T-helper 9 cell (primary cell): ENCODE measurements at places on chromosomes 5 and 9.

DNA sequence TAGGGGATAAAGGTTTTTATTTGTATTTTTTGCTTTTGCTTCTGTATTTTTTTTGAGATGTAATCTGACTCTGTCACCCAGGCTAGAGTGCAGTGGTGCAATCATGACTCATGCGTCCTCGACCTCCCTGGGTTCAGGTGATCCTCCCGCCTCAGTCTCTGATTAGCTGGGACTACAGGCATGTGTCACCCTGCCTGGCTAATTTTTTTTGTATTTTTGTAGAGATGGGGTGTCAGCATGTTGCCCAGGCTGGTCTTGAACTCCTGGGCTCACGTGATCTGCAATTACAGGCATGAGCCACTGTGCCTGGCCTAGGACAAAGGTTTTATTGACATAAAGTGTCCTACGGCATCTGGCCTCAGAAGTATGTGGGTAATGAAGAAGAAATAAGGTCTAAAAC lies 297.1 kb upstream of the C9orf72 start:
- DNase-seq = no peak

GRCh38 chr9:27584931-27585330 lies 11.7 kb upstream of the C9orf72 start:
- DNase-seq = no peak

- DNase-seq = no peak
These were observed 406.0 kb upstream of the PIK3R1 start for GRCh38 chr5:67809589-67809988.

GRCh38 chr9:133477992-133478850 lies 678 bp downstream of the SLC2A6 start:
- DNase-seq = no peak

DNA sequence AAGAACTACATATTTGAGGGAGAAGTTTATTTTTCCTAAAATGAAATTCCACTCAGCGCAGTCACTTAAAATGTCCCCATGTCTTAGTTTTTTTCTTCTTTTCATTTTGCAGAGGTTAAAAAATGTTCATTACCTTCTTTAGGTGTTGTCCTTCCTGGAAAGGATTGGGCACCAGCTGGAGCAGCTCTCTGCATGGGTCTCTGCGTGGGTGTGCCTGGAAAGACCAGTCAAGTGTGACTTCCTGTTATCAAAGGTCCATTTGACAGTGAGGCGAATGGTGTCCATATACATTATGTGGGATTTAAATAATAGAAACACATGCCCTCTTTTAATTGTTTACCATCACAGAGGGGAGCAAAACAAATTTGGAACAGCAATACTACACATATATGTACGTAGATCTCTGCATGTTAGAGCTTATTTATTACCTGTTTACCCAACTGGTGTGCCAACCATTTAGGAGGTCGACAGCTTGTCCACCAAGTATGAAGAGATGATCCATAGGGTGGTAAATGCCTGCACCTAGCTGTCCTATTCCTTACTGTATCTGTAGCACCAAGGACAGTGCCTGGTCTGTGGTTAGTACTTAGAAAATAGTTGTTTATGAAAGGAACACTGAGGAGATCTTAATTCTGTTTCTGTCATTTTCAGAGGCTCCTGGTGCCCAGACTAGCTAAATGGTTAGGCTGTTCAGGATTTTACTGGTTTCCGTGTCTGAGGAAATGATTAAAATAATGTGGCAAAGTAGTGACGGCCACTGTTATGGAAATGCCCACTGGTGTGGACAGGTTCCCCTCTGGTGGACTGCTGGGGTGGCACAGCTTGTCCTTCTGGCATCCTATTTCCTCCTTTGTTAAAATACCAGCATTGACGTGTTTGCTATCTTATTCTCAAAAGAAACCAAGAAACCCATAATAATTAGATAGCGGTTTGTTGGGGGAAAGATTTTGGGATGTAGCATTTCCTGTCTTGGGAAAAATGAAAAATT lies 200.4 kb downstream of the MAST4 start:
- no peak for DNase-seq

GRCh38 chr5:171953860-171954701 lies 52.4 kb downstream of the FBXW11 start:
- no peak for DNase-seq

DNA sequence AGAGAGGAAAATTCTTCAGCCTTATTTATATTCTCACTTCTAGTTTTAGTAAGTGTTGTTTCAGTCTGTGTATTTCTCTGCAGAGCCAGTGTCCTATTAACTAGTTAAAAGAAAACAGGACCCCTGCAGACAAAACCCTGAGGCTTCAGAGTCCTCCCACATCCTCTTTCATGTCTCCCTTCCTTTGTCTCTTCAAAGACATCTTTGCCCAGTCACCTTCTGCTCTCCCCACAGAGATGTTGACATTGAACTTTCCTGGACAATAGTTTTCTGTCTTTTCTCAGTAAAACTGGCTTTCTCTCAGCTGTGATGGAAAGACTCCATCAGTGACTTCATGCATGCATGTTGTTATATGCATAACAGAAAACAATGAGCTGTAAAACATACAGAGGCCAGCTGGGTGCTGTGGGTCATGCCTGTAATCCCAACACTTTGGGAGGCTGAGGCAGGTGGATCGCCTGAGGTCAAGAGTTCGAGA lies 20.2 kb downstream of the GRAMD2B start:
- no peak for DNase-seq

GRCh38 chr9:96612966-96613589 lies 6.6 kb downstream of the CDC14B start:
- no peak for DNase-seq

GRCh38 chr5:87069974-87070608 lies 197.6 kb upstream of the RASA1 start:
- no peak for DNase-seq

DNA sequence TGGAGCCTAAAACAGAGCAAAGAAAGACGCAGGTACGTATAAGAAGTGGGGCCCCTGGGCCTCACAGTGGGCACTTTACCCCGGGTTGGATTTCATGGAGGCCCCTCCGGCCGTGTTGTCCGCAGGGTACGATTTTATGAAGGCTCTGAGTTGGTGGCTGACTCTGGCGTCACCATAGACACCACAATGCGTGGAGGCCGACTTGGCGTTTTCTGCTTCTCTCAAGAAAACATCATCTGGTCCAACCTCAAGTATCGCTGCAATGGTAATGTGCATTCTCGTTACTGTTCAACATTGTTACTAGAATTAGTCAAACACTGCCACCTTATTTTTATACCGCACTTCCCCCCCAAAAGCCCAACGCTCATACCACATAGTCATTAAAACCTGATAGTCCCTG lies 47.1 kb downstream of the THBS4 start:
- no peak for DNase-seq
